ENCODE measurements at places on chromosomes 6 and 20. TPM values are rescaled to one million over a fixed set of nuclear protein-coding genes. Genes with fewer than 3 reads are reported as not detected.

DNA sequence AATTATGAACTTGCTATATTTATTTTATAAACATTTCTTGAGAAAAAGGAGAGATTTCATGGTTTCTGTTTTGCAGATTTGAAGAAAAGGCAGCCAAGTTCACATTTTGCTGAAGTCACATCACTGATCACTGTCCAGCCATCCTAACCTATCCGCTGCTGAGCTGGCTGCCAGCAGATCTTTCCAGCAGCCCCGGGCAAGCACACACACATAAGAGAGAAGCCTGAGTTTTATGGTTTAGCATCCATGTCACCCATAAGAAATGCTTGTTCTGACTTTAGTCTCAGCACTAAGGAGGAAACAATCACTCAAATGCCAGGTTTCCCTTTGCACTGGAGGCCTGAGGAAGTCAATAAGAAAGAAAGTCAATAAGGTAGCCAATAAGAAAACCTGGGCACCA is 287.1 kb downstream of the SMOC2 start:
- no peak for DNase-seq

- no peak for DNase-seq
Measured at GRCh38 chr6:131791476-131791875, 16.3 kb upstream of the ENPP1 start.

The C4A gene
- total RNA-seq, result 59.5 TPM

DNA sequence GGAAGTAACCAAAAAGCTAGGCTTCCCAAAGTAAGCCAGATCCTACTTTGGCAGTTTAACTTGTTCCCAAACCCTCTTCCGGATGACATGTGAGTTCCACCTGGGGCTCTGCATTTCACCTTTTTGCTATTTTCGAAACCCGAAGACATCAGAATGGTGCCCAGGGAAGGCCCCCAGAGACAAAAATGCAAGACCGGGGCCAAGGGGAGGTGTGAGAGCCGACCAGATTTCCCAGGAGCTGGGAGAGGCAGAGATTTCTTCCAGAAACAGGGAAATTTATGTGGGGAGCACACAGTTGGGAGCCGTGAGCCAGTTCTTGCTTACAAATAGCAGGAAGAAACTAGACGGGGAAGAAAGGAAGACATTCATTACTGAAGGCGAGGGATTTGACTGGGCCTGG is 209.7 kb downstream of the ZNF217 start:
- no peak for DNase-seq

DNA sequence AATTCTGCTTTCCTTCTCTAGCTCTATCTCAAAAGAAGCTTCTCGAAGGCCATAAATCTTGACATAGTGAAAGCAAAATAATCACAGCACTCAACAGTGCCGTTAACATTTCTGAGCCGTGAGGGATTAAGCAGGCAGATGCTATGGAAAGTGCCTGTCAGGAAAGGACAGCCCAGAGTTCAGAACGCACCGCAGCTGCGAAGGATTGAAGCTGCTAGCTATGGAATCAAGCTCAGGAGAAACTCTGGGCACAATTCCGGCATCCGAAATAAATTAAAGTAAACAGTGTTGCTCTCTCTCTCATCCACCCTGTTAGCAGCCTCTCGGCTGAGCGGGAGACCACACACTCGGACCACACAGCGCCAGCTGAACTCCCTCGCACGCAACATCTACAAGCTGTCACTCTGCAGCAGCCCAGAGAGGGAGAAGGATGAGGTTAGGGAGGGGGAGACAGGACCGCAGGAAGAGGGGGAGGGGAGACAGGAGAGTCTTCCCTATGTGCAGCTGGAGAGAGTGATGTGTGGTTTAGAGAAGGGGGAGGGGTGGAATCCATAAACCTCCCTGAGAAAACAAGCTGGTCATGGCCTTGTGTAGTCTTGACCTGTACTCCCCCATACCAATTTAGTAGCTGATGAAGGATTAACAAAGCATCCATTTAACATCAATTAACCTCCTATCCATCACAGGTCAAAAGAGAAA is 9.0 kb downstream of the EXOC2 start:
- no peak for DNase-seq
